ENCODE measurements at places on chromosomes 5 and 9.

- DNase-seq: no peak
Observed at GRCh38 chr5:113232221-113232620, 202.6 kb downstream of the TSSK1B start.

GRCh38 chr5:33091571-33092363 lies 349.0 kb upstream of the TARS1 start:
- no peak for DNase-seq

- no peak for DNase-seq
Observed at GRCh38 chr5:120628156-120628555, 164.1 kb downstream of the PRR16 start.

GRCh38 chr5:154646745-154647113 lies 108.4 kb upstream of the LARP1 start:
- no peak for DNase-seq

DNA sequence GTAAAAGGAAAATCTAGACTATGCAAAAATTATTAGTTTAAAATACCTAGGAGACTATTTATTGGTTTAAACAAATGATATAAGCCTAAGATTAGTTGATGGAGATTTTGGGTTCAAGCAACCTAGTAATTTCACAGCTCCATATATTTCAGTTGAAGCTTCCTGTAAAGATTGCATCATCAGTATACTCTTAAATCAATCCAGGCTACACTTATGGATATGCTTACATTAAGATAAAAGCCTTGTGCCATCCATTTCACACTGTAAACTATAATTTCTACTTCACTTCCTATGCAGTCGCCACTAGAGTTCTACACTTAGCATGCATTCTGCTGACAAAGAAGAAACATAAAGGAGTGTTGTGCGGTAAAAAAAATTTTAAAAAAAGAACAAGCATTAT lies 7.3 kb upstream of the LIX1 start:
- no peak for DNase-seq

DNA sequence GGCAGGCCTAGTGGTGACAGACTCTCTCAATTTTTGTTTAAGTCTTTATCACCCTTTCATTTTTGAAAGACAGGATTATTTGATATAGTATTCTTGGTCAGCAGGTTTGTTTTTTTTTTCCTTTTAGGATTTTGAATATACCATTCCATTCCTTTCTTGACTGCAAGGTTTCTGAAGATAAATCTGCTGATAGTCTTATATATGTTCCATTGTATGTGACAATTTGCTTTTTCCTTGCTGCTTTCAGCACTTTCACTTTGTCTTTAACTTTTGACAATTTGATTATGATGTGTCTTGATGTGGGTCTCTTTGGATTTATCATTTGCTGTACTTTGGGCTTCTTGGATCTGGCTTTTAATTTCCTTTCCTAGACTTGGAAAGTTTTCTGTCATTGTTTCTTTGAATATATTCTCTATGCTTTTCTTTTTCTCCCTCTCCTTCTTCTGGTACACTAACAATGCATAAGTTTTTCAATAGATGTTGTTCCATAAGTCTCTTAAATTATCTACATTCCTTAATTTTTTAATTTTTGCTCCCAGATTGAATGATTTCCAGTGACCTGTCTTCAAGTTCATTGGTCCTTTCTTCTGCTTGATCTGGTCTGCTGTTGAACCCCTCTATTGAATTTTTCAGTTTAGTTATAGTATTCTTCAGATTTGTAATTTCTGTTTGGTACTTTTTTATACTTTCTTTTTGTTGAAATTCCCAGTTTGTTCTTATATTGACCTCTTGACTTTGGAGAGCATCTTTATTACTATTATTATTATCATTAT lies 14.6 kb upstream of the FBXW2 start:
- no peak for DNase-seq

GRCh38 chr9:2317591-2317990 lies 302.4 kb downstream of the SMARCA2 start:
- DNase-seq: no peak

DNA sequence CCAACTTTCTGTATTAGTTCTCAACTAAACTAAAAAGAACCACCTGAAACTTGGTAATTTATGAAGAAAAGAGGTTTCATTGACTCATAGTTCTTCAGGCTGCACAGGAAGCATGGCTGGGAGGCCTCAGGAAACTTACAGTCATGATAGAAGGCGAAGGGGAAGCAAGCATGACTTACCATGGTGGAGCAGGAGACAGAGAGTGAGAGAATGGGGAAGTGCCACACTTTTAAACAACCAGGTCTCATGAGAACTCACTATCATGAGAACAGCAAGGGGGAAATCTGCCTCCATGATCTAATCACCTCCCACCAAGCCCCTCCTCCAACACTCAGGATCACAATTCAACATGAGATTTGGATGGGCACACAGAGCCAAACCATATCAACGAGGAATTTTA lies 123.5 kb downstream of the DEPDC1B start:
- no peak for DNase-seq

- DNase-seq: no peak
Observed at GRCh38 chr5:138631096-138631928, 56.1 kb upstream of the HSPA9 start.

- peak; percentile 81 for DNase-seq
Observed at GRCh38 chr5:175444060-175444904, at the start of gene DRD1. TSS of gene DRD1 (minus strand) at chr5:175444182. CDS start at chr5:175443099, 1,083 bp downstream.

DNA sequence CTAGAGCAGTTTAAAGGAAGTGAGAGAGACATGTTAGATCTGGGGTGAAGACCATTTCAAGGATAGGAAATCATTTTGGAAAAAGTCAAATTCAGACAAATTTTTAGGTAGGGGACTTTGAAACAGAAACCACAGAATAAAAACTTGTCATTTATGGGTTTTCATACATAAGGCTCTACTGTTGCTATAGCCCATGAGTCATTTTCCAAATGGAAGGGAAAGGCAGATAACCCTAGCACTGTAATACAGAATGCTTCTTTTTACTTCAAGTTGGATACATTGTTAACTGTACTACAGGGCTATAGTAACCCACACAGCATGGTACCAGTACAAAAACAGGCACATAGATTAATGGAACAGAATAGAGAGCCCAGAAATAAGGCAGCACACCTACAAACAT lies 455.4 kb downstream of the EBF1 start:
- DNase-seq: no peak

DNA sequence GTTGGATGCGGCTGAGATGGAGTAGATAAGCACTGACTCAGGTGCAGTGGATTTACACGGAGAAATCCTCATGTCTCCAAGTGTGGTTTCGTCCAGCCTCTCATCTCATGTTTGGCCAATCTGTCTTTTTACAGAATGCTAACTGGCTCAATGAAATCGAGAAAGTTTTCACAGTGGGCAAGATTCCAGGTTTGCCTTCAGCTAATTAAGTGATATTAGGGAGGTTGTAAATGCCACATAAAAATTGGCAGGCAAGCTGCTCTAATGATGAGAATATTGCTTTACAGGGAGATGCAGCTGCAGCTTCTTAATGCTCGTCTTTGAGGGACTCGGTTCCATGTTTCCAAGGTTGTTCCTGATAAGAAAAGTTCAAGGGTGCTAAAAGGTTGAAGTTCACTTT lies 23.7 kb downstream of the BARHL1 start:
- DNase-seq: no peak

- DNase-seq: no peak
Observed at GRCh38 chr5:150022158-150022531, 21.6 kb downstream of the HMGXB3 start.

DNA sequence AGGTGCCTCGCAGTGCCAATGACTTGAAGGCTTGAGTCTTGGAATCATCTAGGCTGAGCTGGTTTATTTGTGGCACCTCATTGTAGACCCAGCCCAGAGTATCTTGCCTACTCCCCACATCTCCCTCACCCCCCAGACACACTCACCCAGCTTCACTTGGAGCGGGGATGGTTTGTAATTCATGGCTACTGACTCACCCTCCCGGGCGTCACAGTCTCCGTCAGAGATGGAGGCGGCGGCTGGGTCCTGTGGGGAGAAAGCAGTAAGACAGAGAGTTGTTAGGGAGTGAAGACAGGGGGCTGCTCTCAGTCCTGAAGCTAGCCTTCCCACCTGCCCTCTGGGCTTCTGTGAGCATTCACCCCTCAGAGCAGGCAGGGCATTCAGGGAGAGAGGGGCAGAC lies 29.0 kb upstream of the MYORG start:
- no peak for DNase-seq

DNA sequence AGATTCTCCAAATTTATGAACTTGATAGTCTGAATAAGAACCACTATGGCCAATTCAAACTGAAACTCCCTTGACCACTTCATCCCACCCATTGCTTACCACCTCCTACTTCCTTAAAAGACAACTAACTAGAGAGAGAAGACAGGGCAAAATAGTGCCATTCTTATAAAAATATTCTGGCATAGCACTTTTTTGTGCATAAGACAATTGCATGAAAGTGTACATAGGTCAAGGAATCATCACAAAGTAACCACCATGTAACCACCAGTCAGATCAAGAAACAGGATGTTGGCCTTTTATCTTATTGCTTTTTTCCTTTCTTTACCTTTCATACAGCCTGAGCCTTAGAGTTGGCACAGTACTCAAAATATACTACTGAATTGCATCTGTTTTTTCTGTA lies 8.1 kb upstream of the ARSB start:
- DNase-seq: no peak

DNA sequence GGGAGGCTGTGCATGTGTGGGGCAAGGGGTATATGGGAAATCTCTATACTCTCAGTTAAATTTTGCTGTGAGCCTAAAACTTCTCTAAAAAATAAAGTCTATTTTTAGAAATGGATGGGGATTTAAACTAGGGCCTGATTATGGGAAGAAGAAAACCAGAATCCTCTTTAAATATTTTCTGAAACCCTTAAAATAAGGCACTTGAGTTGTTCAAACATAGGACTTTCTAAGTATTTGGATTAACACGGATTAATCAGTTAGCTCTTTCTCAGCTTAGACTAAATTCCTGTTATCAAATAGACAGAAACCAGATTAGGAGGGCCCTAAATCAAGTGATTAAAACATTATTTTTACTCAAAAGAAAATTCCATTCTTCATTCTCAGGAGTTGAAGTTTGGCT lies 438.4 kb downstream of the EFNA5 start:
- DNase-seq: no peak

DNA sequence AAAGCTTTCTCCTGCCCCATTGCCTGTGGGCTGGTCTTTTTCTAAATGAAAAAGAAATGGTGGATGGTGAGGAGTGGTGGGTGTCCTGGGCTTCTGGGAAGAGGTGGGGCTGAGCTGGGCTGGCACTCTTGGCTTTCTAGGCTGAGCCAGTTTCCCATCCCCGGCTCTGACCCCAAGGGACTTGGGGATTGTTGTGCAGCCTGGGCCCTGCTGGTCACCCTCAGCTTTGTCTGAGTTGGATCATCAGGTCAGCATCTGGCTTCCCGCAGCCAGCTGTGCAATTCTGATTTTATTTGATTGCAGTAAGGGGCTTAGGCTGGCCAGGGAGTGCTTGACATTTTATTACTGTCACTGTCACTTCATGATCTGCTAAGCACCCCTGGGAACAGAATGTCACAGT lies 25.3 kb downstream of the GLRA1 start:
- no peak for DNase-seq

- no peak for DNase-seq
Observed at GRCh38 chr9:36208521-36209253, 18.0 kb downstream of the CLTA start.

DNA sequence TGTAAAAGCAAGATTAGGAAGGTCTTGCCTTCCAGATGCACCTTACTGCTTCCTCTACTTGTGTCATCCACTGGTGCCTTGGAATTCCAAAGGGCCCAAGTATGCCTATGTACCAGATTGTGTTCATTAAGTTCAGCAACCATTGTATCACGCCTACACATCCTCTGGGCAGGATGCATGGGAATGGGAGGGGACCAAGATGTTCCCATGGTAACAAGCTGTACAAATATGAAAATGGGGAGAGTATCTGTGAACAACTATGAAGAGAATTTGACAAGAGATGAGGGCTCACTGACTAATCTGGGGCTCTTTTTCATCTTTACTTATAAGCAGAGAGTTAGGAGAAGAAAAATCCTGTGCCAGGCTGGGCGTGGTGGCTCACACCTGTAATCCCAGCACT lies 137.8 kb upstream of the MAP1B start:
- DNase-seq: no peak

DNA sequence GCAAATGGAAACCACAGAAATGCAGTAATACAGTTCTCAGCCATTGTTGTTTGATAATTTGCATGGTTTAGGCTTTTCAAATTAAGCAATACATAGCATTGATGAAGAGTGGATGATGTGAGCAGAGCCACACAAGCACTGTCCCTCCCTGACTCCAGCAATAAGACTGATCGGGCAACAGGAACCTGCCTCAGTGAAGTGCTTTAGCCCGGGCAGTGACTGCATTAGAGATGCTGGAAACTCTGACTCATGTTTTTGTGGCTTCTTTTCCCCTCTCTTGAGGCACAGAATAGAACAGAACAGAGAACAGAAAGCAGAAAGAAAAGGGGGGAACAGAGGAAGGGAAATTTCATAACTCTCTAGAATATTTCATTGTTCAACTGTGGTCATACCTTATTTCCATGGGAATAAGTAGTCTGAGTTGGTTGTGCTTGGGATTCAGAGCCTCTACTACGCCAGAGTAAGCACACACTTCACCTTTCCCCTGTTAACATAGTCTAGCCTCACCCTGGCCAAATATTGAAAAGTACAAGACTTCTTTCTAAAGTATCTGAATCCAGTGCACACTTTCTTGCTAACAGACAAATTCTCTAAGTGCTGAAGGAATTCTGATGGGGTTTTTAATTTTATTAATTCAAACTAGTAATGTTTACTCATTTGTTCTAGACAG lies 164.8 kb upstream of the VCAN start:
- no peak for DNase-seq

GRCh38 chr9:14031060-14031414 lies 282.9 kb downstream of the NFIB start:
- no peak for DNase-seq

GRCh38 chr9:34989946-34990635 lies 546 bp downstream of the DNAJB5 start:
- DNase-seq: peak; percentile 61

- DNase-seq: no peak
Observed at GRCh38 chr5:4419281-4419680, 720.8 kb upstream of the ADAMTS16 start.

DNA sequence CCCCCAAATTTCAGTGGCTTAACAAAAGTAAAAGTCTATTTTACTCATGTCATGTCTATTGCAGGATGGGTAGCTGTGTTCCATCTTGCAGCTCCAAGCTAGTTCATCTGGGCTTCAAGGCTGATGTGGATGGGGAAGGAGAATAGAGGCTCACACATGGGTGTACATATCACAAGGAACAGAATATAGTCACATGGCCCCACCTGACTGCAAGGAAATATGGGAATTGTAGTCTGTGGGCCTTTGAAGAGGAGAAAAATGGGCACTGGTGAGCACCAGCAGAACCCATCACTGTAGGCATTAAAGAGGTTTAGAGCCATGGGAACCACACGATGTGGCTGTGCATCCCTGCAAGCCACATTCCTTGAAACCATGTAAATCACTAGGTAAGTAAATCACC lies 17.9 kb upstream of the TRIO start:
- no peak for DNase-seq

DNA sequence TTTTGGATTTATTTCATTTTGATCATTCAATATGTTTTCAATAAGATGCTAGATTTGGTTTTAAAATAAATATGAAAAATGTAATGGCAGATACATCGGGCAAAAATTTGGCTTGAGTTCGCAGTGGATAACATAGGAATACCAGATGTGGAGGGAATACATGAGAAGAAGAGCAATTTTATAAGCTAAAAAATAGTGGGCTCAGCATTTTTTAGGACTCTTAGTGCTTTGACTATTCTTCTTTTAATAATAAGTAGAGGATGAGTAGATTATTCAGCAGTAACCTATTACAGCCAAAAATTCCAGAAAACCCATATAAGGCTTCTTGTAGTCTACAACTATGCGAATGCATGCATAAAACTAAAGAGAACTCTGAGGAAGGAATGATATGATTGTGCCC lies 22.8 kb upstream of the GHR start:
- DNase-seq: no peak

GRCh38 chr5:124342027-124342471 lies 404.4 kb downstream of the ZNF608 start:
- DNase-seq: no peak
